ENCODE measurements at places on chromosomes 2 and 18.

GRCh38 chr2:160747501-160748170 lies 254.0 kb upstream of the RBMS1 start:
- no peak for DNase-seq

- no peak for DNase-seq
Measured at GRCh38 chr2:24336811-24337210, 23.5 kb downstream of the ITSN2 start.

GRCh38 chr18:74996996-74997395 lies 211.9 kb downstream of the PTGR3 start:
- no peak for DNase-seq

GRCh38 chr2:208320686-208321085 lies 54.6 kb downstream of the PIKFYVE start:
- DNase-seq: no peak

- DNase-seq: no peak
Measured at GRCh38 chr2:5539282-5540165, 152.7 kb upstream of the SOX11 start.

- DNase-seq: no peak
Measured at GRCh38 chr2:9897846-9898245, 53.6 kb upstream of the GRHL1 start.

- DNase-seq: no peak
Measured at GRCh38 chr2:158194229-158194628, 92.6 kb downstream of the UPP2 start.

DNA sequence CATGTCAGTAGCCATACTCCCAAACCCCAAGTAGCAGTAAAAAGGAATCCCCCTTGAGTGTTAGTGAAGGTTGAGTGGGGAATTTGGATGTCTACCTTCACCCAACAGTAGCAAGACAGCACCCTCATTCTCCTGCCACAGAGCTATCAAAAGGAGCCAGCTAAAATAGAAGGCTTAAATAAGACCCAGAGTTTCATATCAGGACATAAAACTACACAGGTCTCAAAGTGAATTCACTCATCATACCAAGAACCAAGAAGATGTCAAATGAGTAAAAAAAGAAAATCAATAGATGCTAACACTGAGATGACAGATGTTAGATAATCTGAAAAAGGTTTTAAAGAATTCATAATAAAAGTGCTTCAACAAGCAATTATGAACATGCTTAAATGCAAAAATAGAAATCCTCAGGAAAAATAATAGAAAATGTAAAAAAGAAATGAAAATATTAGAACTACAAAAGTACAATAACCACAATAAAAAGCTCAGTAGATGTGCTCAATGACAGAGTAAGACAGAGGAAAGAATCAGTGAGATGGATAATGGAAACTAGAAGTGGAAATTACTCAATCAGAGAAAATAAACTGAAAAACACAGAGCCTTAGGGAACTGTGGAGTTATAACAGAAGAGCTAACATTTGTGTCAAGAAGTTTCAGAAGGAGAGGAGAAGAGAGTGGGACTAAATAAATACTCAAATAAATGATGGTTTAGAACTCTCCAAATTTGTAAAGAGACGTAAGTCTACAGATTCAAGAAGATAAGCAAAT lies 90.5 kb downstream of the EDAR start:
- DNase-seq: no peak

DNA sequence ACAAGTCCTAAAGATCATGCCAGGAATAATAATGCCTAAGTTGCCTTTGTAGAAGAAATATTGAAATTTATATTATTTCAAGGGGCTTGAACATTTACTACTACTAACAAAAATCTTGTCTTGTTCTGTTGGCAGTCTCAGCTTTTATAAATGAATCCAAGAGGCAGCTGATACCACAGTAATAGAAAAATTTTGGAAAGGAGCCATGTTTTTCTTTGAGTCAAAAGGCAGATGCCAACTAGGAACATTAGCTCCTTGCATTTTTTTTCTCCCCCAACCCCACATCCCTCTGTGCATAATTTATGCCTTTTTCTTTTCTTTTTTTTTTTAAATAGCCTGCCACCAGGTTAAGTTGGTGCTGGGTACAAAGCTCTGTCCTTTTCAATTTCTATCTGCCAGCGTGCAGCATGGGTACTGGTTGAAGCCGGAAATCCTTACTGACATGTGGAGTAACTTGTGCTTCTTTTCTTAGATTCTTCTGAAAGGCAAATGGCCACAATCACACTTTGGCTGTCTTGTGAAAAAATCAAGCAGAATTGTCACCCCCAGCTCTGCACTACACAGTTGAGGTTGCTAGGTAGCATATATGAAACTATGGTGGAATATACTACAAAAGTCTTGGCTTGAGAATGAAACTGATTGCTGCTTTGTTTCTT lies 98.8 kb downstream of the RHBDD1 start:
- DNase-seq: no peak

DNA sequence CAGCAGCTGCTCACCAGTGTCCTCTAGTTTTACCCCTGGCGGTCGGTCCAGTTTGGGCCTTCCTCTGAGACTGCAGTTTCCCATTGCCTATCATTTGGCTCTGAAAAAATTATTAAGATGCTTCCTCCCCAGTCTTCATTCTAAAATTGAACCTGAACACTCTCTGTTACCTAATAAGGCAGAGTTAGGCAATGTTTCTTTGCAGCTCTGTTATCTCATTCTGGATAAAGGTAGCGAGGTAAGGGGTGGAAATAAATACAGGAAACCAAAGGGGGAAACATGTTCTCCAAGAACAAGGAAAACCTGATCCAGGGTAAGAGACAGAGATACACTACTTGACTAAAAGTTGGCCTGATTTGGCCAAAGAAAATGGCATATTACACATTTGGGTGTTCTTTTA lies 91.0 kb upstream of the FZD5 start:
- no peak for DNase-seq

DNA sequence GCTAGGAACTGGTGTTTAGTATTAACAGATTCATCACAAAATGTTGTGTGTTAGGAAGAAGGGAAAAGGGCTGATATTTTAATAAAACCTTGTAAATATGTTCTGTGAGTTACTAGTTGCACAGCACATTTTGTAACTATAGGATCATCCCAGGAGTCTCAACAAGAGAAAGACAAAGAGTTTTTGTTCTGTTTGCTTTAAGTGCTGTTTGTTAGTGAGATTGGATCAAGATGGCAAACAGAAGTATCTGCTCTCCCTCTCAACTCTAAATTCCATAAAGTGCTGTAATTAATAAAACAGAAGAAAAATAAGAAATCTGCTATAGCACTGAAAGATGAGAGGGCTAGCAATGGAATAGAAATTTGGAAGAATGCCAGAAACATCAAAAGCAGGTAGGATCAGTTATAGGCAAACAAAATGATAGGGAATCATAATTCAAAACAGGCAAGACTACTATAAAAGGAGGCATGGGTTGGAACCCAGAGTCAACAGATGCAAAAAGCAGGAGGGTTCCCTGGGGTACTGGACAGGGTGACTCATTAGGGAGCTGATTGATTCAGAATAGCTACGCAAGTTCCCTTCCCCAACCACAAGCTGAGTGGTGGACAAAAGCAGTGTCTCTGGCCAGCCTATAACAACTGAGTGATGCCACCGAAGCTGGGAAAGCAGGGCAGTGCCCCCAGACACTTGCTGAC lies 75.8 kb downstream of the DYNC1I2 start:
- DNase-seq: no peak

DNA sequence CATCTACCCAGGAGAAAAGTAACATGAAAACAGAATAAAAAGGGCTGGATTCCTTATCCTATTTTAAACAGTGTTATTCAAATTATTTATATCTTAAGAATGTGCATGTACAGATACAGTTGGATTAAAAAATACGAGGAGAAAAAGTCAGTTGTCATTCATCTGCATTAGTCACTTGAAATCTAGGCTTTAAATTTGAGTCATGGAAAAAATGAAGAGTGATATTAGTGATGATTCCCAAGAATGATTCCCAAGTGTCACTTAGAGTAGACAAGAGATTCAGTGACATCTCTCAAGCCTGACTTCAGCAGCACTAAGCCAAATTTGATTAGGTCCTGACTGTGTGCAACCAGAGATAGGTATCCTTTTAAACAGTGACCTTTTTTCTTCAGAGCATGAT lies 394.2 kb downstream of the IRS1 start:
- no peak for DNase-seq

Measured in adrenal gland (tissue), 19 donors.